ENCODE measurements at places on chromosomes 1 and 21. TPM values are rescaled to one million over a fixed set of nuclear protein-coding genes. Genes with fewer than 3 reads are reported as not detected.
A peak's percentile ranks its signal among the peaks of the same experiment; 100 is the strongest.

Gene CELA3B
- not detected for total RNA-seq

DNA sequence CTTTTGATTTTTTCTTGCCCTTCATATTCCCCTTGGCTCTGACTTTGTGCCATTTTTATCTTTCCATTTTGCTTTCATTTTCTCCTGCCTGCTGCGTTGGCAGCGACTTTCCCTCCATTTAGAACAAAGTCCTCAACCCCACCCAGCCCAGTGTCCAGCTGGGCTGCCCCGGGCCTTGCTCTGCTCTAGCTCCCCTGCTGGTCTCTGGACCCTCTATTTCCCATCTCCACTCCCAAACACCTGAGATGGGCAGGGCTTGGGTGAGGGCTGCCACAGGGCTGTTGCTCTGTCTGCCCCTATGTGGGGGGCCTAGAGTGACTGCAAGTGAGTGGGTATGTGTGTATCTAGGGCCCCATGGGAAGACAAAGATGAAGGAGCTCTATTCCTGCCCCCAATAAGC, 7.3 kb upstream of the ADAM15 start:
- no peak for DNase-seq
- H3K27ac ChIP-seq, result no peak overlapping the region
- H3K4me3 ChIP-seq, result no peak overlapping the region
- peaks cover 3% of the 10 kb centered on the region for H3K27me3 ChIP-seq
- H3K36me3 ChIP-seq, result no peaks in the 10 kb centered on the region
- peaks cover 17% of the 10 kb centered on the region for H3K4me1 ChIP-seq

Gene ABCA4
- total RNA-seq, result not detected

GRCh38 chr1:245798349-245798711, 643.5 kb downstream of the KIF26B start:
- no peak overlapping the region for H3K27ac ChIP-seq
- H3K4me3 ChIP-seq, result no peak overlapping the region
- no peaks in the 10 kb centered on the region for H3K36me3 ChIP-seq
- no peaks in the 10 kb centered on the region for H3K27me3 ChIP-seq
- no peak for DNase-seq

Gene SLC6A9
- 4.8 TPM for total RNA-seq

DNA sequence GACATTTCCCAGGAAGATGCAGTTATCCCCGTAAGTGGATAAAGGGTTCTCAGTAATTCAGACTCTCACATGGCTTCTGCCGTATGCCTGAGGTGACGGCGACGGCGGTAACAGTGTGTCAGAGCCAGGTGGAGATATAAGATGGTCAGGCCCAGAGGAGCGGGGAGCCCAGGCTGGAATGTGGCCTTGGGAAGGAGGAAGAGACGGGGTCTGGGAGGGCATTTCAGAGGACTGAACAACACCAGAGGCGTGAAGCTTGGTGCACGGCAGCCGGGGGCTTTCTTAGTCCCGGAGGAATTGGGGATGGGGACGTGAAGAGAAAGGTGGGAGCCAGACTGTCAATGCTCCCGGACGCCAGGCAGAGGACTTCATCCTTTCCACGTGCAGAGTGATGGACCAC, 1.0 kb downstream of the RER1 start:
- peak overlapping the region; percentile 79 for H3K27ac ChIP-seq
- peak overlapping the region; percentile 85 for H3K4me3 ChIP-seq
- no peak for DNase-seq
- H3K4me1 ChIP-seq, result peaks cover 51% of the 10 kb centered on the region
- no peaks in the 10 kb centered on the region for H3K27me3 ChIP-seq
- peaks cover 43% of the 10 kb centered on the region for H3K36me3 ChIP-seq

Gene CD1D
- total RNA-seq, result not detected

- peaks cover 31% of the 10 kb centered on the region for H3K4me1 ChIP-seq
- H3K27me3 ChIP-seq, result peaks cover 9% of the 10 kb centered on the region
- no peak overlapping the region for H3K27ac ChIP-seq
- peaks cover 4% of the 10 kb centered on the region for H3K36me3 ChIP-seq
Observed at GRCh38 chr21:38956007-38956406, 150.3 kb downstream of the ETS2 start.
